Panc1 (cell line): ENCODE measurements at places on chromosomes 4 and X.

DNA sequence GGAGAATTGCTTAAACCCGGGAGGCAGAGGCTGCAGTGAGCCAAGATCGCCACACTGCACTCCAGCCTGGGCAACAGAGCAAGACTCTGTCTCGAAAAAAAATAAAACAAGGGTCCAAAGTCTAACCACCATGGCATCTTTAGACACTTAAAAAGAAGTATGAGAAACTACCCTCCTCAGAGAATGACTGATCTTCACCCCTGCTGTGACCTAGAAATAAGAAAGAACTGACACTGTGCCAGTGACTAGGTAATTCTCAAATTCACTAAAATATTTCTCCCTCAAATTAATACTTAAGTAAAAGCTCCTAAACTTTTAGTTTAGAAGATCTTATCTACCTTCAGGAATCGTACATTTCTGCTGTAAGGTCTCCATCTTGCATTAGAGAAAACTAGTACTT, 80.3 kb downstream of the AFAP1 start:
- no peak for DNase-seq
- H3K36me3 ChIP-seq: peaks cover 28% of the 10 kb centered on the region
- H3K27me3 ChIP-seq: no peaks in the 10 kb centered on the region

DNA sequence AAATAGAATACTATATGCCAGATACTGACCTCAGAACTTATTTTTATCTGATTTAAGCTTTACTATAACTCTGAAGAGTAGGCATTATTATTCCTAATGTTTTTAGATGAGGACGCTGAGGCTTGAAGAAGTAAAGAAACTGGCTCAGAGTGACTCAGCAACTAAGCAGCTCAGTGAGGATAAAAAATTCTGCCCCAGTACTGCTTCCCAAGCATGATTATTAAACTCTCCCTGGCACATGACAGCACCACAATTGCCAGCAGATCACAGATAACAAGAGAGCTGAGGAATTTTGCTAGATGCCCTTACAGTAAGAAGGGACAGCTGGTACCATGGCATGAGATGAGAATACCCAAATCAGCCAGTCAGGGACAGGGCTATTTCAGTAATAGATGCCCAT, 219.4 kb downstream of the NKX6-1 start:
- no peaks in the 10 kb centered on the region for H3K4me1 ChIP-seq
- no peak for DNase-seq
- H3K27me3 ChIP-seq: no peaks in the 10 kb centered on the region
- H3K36me3 ChIP-seq: no peaks in the 10 kb centered on the region
- H3K27ac ChIP-seq: no peak overlapping the region

DNA sequence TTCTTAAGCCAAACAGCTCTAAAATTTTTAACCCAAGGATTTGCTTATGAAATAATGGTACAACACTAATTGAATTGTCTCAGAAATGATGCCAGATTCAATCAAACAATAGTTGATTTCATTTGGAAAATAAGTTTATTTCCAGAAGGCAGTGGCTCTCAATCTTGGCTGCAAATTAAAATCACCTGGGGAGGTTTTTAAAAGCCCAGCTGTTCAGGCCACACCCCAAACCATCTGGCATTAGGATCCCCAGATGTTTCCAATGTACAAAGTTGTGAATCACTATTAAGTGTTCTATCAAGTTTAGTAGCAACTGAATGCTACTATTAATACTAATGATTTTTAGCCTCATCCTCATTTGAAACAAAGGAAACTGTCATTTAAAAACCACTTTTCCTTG, 22.2 kb downstream of the TMEM184C start:
- peaks cover 3% of the 10 kb centered on the region; the same call in 1 of the 2 replicates for H3K36me3 ChIP-seq
- H3K4me3 ChIP-seq: no peak overlapping the region
- no peak for DNase-seq
- no peaks in the 10 kb centered on the region for H3K4me1 ChIP-seq
- H3K27ac ChIP-seq: no peak overlapping the region

DNA sequence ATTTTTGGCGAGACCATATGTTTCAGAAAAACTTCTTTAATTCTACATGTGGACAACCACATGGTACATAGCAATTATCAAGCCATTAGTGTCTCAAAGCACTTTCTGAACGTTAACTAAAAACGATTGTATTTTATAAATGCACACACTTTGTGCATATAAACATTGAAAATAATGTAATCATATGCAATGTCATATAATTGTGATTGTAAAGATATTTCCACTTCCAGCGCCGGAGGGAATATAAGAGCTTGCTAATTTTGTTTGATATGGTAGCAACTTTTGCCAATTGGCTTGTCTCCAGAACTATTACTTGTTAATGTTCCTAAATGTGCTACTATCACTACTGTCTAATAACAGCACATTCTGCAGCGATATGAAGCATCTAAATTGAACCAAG, 162.3 kb upstream of the SMIM31 start:
- H3K4me1 ChIP-seq: no peaks in the 10 kb centered on the region
- no peaks in the 10 kb centered on the region for H3K36me3 ChIP-seq
- H3K4me3 ChIP-seq: no peak overlapping the region

- H3K27ac ChIP-seq: no peak overlapping the region
- DNase-seq: no peak
- no peak overlapping the region for H3K4me3 ChIP-seq
- no peaks in the 10 kb centered on the region for H3K36me3 ChIP-seq
These were observed 40.9 kb downstream of the GPR143 start for GRCh38 chrX:9724711-9725110.

GRCh38 chr4:134057356-134057755, 144.2 kb downstream of the PABPC4L start:
- no peaks in the 10 kb centered on the region for H3K36me3 ChIP-seq
- no peak for DNase-seq
- no peaks in the 10 kb centered on the region for H3K27me3 ChIP-seq

DNA sequence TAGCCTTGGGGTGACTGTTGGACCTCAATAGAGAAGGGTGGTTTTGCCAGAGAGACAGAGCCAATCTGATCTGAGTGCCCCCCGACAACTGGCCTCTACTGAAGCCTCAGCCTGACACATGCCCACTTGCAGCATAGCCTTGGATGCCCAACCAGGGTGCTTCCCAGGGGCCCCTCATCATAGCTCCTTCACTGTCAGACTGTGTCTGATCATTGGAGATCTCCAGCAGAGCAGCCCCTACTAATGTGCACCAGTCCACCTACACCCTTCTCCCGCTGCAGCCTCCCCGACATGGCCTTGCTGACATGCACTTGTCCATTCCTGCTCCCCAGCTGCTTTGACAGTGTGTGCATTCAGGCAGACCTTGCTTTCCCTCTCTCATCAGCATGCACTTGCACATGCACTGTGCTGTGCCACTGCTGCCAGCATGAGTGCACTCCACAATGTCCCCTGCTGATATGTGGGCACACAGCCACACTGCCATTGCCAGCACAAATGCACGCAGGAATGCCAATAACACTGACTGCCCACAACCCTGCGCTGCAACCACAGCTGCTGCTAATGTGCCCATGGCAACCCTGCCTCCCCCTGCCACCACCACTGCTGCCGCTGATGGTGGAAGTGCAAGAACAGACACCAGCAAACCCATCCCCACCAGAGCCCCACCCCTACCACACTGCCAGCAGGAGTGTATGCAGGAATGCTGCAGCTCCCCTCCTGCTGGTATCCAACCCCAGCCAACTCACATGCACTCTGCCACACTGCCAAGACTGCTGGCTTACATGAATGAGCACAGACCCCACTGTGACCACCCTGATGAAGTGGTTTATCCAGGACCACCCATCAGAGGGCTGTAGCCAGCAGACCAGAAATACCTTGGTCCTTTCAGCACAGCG, 68.1 kb upstream of the ZMAT1 start:
- no peak for DNase-seq
- H3K36me3 ChIP-seq: no peaks in the 10 kb centered on the region
- no peak overlapping the region for H3K4me3 ChIP-seq
- no peaks in the 10 kb centered on the region for H3K4me1 ChIP-seq

GRCh38 chr4:11106190-11106589, 322.5 kb downstream of the HS3ST1 start:
- H3K27me3 ChIP-seq: no peaks in the 10 kb centered on the region
- H3K4me3 ChIP-seq: no peak overlapping the region
- no peaks in the 10 kb centered on the region for H3K4me1 ChIP-seq
- DNase-seq: no peak
- no peaks in the 10 kb centered on the region for H3K36me3 ChIP-seq
- no peak overlapping the region for H3K27ac ChIP-seq

- DNase-seq: no peak
- no peak overlapping the region for H3K27ac ChIP-seq
These were observed 61.1 kb downstream of the RGS12 start for GRCh38 chr4:3353752-3354454.

DNA sequence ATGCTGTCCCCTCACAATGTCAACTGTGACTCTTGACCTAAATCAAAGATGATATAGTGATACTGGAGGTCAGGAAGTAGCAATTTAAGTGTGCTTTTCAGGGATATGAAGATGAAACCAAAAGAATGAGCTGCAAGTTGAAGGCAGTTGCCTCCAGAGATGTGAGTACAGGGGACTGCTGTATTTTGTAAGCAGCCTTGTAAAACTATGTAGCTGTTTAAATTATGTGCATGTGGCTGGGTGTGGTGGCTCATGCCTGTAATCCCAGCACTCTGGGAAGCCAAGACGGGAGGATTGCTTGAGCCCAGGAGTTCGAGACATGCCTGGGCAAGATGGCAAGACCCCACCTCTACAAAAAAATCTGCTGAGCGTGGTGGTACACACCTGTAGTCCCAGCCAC, 15.1 kb upstream of the TNIP2 start:
- no peak overlapping the region for H3K4me3 ChIP-seq
- no peaks in the 10 kb centered on the region for H3K27me3 ChIP-seq
- H3K36me3 ChIP-seq: no peaks in the 10 kb centered on the region
- no peaks in the 10 kb centered on the region for H3K4me1 ChIP-seq
- no peak overlapping the region for H3K27ac ChIP-seq

DNA sequence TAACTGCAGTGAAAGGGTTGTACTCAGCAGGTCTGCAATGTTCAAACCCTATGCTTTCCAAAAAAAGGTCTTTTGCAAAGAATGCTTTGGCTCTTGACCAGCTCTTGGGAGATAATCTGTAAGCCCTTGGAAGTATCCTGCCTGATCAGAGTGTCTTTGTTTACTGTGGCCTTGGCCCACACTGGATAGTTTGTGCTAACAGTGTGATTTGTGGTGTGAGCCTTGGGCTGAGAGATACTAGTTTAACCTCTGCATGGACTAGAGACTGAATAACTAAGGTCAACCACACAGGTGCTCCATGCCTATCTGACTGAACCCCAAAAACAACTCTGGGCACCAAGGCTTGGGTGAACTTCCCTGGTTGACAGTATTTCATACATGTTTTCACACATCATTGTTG, 3.6 kb upstream of the MAGED1 start:
- H3K4me3 ChIP-seq: no peak overlapping the region
- H3K4me1 ChIP-seq: peaks cover 7% of the 10 kb centered on the region; the same call in 1 of the 2 replicates

GRCh38 chr4:38618505-38618904, 45.5 kb upstream of the KLF3 start:
- H3K36me3 ChIP-seq: no peaks in the 10 kb centered on the region
- no peak overlapping the region for H3K4me3 ChIP-seq
- no peaks in the 10 kb centered on the region for H3K27me3 ChIP-seq
- no peaks in the 10 kb centered on the region for H3K4me1 ChIP-seq
- DNase-seq: no peak

- H3K4me1 ChIP-seq: no peaks in the 10 kb centered on the region
- no peaks in the 10 kb centered on the region for H3K27me3 ChIP-seq
- H3K36me3 ChIP-seq: no peaks in the 10 kb centered on the region
These were observed 270.8 kb downstream of the PTTG2 start for GRCh38 chr4:38230821-38231563.

DNA sequence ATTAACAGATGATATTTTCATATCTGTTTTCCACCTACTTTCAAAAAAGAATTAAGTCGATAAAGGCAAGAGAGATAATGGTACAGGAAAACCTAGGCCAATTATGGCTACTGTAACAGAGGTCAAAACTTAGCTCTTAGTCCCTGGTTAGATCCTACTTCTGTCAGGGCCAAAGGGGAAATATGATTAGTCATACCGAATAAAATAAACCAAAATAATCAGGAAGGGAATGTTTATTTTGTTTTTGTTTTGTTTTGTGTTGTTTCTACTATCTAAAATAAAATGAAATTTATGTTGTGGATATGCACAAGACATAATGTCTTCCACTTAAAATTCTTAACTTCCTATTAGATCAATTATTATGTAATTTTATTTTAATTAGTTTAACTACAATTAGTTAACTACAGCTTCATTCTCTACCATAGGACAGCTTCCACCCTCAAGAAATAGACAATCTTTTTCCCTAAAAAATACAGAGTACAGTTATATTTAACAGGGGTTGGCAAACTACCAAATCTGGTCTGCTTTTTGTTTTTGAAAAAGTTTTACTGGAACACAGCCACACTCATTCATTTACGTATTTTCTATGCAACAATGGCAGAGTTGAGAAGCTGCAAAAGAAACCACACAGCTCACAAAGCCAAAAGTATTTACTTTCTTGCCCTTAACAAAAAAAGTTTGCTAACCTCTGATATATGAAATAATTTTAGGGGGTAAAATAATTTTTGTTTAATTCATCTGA, 25.4 kb downstream of the TMEM47 start:
- DNase-seq: no peak
- no peaks in the 10 kb centered on the region for H3K4me1 ChIP-seq
- no peaks in the 10 kb centered on the region for H3K27me3 ChIP-seq
- H3K36me3 ChIP-seq: no peaks in the 10 kb centered on the region
- no peak overlapping the region for H3K4me3 ChIP-seq

GRCh38 chr4:150515135-150515534, 66.8 kb upstream of the MAB21L2 start:
- no peaks in the 10 kb centered on the region for H3K36me3 ChIP-seq
- no peak for DNase-seq
- no peak overlapping the region for H3K4me3 ChIP-seq

DNA sequence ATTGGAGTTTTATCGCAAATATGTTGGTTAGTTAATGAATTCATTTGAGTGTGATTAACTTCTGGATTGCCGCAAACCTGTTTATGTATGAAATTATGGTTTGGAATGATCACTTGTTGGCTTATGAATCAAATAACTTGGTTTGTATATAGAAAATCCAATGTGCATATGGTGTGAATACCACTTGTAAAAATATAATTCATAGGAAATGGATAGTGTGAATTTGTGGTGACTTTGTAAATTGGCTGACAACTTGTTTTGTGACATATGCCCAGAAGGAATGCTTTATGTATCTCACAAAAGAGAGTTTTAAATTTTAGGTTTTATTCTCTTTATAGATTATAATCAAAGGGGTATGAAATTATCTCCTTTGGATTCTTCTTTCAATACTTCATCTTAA, 436.2 kb downstream of the EPHA5 start:
- H3K36me3 ChIP-seq: no peaks in the 10 kb centered on the region
- H3K27ac ChIP-seq: no peak overlapping the region

DNA sequence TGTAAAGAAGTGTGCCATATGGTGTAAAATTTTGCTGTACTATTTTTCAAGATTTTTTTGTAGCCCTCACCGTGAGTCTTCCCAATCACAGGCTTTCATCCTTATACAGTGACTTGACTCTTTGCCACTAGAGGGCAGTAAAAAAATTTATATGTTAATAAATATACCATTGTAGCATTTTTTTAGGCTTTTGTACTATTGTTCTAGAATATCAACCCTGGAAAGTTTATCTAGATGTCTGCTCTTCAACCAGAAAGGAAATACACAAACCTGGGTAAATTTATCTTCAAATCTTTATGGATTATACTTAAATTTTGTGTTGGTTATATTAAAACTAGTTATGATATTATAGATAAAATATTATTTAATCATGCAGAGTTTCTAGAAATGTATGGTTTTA, 235.3 kb downstream of the TENM3 start:
- no peak overlapping the region for H3K27ac ChIP-seq
- no peaks in the 10 kb centered on the region for H3K36me3 ChIP-seq
- no peak overlapping the region for H3K4me3 ChIP-seq
- DNase-seq: no peak
- no peaks in the 10 kb centered on the region for H3K27me3 ChIP-seq
- no peaks in the 10 kb centered on the region for H3K4me1 ChIP-seq
